Activated CD8-positive, alpha-beta memory T cell treated with anti-CD3 and anti-CD28 coated beads for 24 hours (primary cell): ENCODE measurements at places on chromosomes 7 and 10.

- no peak for DNase-seq
Observed at GRCh38 chr7:134866617-134867016, 87.2 kb downstream of the CALD1 start.

DNA sequence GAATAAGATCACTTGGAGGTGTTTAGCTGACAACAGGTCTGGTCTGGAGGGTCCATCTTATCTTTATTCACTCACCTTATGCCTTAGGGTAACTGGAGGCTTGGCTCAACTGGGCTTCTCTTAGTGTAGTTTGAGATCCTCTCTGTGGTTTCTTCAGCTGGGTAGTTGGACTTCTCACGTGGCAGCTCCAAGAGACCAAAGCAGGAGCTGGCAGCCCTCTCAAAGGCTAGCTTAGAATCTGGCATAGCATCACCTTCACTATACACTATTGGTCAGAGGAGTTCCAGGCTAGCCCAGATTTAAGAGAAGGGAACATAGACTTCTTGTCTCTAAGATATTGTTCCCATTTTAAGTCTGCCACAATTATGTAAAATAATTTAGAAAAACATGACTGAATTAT lies 16.4 kb downstream of the ADK start:
- no peak for DNase-seq

- no peak for DNase-seq
Observed at GRCh38 chr7:87511510-87511909, 36.0 kb upstream of the ABCB4 start.

- no peak for DNase-seq
Observed at GRCh38 chr7:45157653-45158401, at the start of gene RAMP3. RAMP3 (plus strand) TSS chr7:45157791; CDS start chr7:45157829, 38 bp downstream.

DNA sequence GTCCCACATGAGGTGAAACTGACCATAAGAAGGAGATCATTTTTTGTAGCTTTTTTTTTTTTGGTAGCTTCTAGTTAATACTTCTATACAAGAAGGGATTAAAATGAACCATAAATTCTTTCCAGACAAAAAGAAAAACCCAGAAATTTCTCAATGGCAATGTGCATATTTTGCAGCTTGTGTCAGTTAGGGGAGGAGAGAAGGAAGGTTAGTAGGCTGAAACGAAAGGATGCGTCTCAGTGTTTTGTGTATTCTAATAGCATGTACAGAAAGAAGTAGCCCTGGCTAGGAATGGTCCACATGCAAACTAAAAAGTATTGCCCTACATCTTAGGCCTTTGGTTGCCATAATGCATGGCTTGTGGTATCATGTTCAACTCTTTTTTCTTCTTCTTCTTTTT lies 90.6 kb downstream of the CACNB2 start:
- DNase-seq = no peak

GRCh38 chr10:81027706-81028105 lies 490.0 kb downstream of the SH2D4B start:
- DNase-seq = no peak

- no peak for DNase-seq
Observed at GRCh38 chr10:95655571-95656290, 780 bp downstream of the ALDH18A1 start.

DNA sequence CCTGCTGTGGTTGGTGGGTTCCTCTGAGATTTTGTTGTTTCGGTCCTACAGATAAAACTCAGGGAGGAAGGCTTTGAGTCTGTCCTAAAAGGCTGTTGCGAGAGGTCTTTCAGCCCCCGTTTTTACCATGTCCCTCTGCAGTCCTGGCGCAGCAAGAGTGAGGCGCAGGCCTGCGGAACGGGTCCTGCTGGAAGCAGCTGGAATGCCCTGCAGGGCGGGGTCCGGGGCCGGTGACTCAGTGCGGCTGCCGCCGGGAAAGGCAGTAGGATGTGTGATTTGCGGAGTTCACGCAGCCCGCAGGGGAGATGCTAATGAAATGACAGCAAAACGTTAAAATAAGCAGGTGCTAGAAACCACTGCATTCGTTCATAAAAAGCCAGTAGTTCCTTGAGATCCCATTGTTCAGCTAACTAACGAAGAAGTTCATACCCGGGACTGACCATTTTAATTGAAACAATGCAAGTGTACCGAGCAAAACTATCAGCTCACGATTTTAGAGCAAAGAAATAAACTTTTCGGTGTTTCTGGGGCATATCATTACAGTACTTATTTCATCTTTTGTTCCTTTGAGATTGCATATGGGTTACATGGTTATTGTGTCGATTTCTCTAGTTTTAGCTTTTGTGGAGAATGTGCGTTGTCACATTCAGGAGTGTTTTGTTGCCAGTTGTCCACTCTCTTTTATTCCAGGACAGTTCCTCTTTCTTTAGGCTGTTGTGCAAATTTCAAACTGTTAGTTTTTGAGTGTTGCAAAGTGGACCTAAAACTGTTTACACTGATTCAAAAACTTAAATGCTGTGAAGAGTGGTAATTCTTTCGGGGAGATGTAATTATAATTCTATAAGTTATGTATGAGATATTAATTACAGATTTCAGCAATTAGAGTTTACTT lies 783 bp downstream of the ANLN start:
- DNase-seq = peak; percentile 77

DNA sequence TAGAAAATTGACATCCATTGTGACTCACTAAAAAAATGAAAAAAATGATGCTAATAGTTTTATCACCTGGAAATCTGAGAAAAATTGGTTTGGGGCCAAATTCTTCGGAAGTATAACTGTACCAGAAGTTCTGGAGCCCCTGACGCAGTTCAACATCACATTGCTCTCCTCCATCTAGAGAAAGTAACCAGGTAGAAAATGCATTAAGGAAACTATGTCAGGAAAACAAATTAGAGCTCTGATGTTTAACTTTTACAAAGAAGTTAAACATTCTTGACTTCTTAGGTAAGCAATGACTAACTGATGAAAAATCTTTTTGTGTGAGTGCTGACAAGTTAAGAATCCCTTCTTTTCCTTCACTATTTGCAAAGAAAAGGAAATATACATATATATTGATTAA lies 61.1 kb upstream of the TMEM196 start:
- DNase-seq = no peak

DNA sequence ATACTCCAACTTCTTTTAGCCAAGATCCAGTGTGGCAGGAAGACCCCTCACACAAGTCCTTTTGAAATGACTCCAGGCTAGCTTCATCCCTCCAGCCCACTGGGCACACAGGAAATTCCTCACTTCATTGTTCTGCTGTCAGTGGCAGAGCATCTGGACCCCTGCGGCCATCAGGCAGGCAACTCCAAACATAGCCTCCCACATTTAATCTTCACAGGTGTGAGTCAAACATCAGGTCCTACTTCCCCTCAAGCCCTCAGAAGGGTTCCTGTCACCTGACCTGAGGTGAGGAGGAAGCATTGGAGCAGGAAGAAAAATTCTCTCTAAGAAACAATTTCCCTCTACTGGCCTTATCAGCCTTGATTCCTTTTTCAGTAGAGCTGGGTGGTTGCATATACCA lies 51.1 kb upstream of the C1GALT1 start:
- DNase-seq = no peak

DNA sequence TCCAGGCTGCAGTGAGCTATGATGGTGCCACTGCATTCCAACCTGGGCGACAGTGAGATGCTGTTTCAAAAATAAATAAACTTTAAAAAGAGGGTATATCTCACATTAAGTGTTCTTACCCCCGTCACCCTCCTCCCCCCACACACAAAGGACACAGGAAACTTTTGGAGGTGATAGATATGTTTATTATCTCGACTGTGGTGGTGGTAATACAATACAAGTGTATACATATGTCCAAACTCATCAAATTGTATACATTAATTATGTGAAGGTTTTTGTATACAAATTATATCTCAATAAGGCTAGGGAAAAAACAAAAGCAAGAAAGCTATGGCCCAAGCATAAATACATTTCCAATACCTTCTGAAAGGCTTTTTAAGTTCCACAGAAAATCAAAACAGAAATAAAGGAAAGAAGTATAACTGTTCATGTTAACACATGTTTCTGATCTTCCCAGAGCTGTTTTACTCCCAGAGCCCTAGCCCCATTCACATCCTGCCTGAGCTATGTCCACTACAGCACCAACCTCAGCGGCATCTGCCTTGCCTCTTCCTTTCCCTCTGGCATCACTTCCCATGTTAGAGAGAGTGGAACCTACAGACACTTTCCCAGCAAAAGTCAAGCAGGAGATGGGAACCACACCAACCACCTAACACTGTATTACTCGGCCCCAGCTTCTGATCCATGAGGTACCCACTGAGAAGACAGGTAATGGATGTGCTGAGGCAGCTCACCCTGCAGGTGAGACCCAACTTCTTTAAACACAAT lies 48.1 kb downstream of the SGMS1 start:
- DNase-seq = no peak

DNA sequence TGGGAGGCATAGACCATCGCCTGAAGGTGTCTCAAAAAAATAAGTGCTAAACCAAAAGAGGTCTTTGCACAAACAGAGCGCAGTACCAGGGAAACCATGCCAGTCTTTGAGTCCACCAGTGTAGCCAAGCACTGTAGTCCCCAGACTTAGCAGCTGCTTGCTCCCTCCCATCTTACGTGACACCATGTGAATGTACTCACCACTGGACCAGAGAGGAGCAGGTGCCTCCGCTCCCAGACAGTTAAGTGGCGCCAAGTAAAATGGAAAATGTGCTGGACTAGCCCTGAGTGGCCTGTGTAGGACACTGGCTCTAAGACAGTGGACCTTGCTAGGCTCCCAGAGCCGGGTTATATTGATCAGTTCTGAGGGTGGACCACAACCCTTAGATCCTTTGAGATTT lies 47.7 kb upstream of the PLEKHA1 start:
- no peak for DNase-seq

DNA sequence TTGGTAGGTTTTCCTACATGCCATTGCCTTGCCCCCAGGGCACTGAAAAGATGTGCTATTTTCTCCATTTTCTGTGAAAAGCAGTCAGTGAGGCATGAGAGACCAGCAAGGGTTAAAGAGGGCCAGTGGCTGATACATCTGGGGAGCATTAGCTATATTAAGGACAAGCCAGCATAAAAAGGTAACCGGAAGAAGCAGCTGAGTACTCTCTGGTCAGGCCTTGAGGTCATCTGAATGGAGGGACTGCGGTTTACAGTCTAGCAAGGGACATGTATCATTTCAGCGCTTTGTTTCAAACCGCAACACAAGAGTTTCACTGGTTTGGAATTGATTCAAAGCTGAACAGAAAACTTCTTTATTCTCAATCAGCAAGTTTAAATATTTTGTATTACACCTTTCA lies 120.4 kb downstream of the EPDR1 start:
- no peak for DNase-seq

DNA sequence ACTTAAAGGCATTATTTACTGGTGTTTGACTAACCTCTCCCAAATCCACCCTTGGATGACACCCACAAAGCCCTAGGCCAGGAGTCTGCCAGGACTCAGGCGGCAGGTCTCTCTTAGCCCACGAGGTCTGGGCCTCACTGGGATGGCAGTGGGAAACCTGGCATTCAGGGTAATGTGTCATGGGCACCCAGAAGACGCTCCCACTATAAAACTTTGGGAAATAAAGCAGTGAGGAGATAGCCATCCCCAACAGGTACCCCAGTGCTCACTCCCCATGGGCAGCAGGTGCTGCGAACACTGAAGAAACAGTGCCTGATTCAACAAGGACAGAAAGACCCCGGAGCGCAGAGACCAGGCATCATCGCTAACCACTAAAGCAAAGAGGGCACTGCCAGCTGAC lies 14.4 kb upstream of the PTPRN2 start:
- no peak for DNase-seq

GRCh38 chr10:93404048-93404354 lies 78.1 kb downstream of the MYOF start:
- DNase-seq = no peak

DNA sequence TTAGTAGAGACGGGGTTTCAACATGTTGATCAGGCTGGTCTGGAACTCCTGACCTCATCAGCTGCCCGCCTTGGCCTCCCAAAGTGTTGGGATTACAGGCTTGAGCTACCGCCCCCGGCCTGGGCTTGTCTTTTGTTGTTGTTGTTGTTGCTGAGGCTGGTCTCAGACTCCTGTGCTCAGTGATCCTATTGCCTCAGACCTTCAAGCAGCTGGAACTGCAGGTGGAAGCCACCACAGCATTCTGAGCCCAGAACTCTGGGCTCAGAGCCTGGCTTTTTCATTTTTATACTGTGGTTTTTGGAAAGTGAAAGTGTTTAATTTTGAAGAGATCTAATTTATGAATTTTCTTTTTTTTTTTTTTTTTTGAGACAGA lies 16.2 kb upstream of the DNAJB6 start:
- no peak for DNase-seq

- DNase-seq = peak; percentile 56
Observed at GRCh38 chr7:2525658-2526630, 6.4 kb downstream of the LFNG start.

GRCh38 chr10:124414076-124414475 lies 4.6 kb downstream of the OAT start:
- DNase-seq = no peak

DNA sequence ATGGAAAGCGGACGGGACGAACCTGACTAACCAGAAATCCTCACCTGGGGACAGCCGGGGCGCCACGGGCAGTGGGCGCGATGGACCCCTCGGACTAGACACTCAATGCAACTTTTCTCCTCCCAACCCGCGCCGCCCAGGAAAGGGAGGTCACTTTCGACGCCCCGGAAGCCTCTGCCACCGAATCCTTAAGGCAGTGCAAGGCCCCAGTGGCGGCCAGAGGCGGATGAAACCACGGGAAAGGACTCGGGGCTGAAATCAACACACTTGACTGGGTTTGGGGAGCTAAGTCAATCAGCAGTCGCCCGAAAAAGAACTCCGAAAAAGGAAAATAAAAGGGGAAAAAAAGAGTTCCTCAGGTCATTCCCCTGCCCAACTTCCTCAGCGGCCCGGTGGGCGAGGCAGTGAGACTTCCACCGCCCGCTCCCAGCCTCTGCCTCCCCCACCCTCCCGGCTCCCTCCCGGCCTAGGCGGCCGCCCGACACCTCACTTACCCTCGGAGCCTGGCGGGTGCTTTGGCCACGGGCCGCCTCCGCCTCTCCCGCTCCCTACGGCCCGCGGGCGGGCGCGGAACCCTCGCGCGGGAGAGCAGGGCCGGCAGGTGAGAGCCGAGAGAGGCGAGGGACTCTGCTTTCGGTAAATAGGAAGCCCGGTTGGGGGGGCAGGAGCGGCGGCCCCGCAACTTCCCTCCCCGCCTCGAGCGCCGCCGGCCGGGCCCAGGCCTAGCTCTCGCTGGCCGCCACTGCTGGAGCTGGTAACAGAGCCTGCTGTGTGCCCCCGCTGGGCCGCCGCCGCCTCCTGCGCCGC lies 518 bp downstream of the WAPL start:
- peak; percentile 74 for DNase-seq

- DNase-seq = no peak
Observed at GRCh38 chr10:86830043-86830591, 73.7 kb downstream of the BMPR1A start.

DNA sequence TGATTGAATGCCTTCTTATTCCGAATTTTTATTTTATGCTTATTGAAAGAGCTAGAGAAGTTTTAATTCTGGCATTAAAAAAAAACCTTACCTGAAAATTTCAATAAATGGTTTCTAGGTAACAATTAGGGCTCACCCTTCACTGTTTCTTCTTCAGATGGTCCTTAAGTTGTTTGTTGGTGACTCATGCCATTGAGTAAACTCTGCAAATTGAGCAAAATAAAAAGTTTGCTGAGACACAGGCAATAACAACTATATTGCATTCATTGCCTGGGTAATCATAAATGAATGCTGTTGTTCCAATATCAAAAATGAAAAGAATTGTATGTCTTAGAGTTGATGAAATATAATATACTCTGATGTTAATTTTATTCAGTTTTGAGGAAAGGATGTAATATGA lies 300.3 kb downstream of the CDK14 start:
- DNase-seq = no peak

GRCh38 chr10:60735244-60735643 lies 43.0 kb upstream of the CDK1 start:
- no peak for DNase-seq
